Sigmoid colon (tissue), 7 donors: ENCODE measurements at places on chromosomes 5 and 9. TPM values are rescaled to one million over a fixed set of nuclear protein-coding genes. Genes with fewer than 3 reads are reported as not detected.

- peak; percentile 94 for DNase-seq
Measured at GRCh38 chr5:34656001-34656699, at the start of gene RAI14. Gene RAI14, plus strand, starts transcription at chr5:34656328. Its CDS starts 30,592 bp downstream, at chr5:34686920.

The CD14 gene
- total RNA-seq: 20.8 TPM

GRCh38 chr5:52838326-52839015, 50.8 kb downstream of the ITGA1 start:
- no peak for DNase-seq

The ENC1 gene
- 3.9 TPM for total RNA-seq
